ENCODE measurements at places on chromosomes 3 and 15. TPM values are rescaled to one million over a fixed set of nuclear protein-coding genes. Genes with fewer than 3 reads are reported as not detected.

- no peak for DNase-seq
These were observed 39.6 kb downstream of the CLDN11 start for GRCh38 chr3:170458285-170458684.

ARHGEF3 gene
- total RNA-seq: 16.1 TPM

- DNase-seq: no peak
These were observed 5.8 kb upstream of the MYO5C start for GRCh38 chr15:52301265-52301847.

DNA sequence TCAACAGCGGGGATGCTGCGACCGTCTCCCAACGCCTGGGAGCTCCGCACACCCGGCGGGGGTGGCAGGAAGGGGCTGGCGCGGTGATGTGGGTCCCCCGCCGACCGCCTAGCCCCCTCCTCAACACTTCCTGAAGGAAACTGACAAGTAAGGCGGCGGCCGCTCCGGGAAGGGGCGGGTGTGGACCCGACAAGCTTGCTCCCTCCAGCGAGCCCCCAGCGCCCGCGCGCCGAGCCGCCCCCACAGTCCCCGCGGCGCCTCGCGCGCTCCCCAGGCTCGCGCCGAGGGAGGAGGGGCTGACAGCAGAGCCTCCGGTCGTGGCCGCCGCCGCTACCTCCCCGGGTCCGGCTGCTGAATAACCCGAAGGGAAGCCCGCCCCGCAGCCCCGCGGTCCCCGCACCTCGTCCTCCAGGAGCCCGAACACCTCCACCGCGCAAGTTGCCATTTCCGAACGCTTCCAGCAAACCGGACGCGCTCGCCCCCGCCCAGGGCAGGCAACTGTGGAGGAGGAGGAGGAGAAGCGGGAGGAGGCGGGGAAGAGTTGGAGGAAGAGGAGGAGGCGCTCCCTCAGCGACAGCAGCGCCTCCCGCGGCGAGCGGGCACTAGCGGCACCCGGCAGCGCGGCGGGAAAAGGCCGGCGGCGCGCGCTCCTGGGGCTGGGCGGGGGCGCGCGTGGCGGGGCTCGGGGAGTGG, at the start of gene NEDD4:
TSS of gene NEDD4 (minus strand) at position 502 of the 693 bp plus-strand sequence. CDS start at position 445, 57 bp downstream.
- DNase-seq: peak; percentile 82

GRCh38 chr15:64982472-64982871, 7.2 kb downstream of the SPG21 start:
- DNase-seq: no peak

DNA sequence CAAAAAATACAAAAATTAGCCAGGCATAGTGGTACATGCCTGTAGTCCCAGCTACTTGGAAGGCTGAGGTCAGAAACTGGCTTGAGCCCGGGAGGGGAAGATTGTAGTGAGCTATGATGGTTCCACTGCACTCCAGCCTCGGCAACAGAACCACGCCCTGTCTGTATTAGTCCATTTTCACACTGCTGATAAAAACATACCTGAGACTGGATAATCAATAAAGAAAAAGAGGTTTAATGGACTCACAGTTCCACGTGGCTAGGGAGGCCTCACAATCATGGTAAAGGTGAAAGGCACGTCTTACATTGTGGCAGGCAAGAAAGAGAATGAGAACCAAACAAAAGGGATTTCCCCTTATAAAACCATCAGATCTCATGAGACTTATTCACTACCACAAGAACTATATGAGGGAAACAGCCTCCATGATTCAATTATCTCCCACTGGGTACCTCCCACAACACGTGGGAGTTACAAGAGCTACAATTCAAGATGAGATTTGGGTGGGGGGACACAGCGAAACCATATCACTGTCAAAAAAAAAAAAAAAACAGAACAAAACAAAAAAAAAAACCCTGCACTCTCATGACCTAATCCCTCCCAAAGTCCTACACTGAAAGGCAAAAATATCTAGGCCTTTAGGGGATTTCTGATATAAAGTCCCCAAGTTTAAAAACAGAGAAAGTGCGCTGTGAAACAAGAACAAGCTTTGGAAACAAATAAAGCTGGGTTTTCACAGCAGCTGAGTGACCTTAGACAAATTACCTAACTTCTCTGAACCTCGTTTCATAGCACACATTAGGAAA, 224.7 kb downstream of the IGSF11 start:
- DNase-seq: no peak

GRCh38 chr3:120048355-120049041, 45.7 kb downstream of the GSK3B start:
- no peak for DNase-seq

GRCh38 chr15:56831467-56832005, 86.9 kb upstream of the TCF12 start:
- DNase-seq: no peak

GRCh38 chr3:52176180-52176752, 21.7 kb upstream of the ALAS1 start:
- DNase-seq: no peak

DNA sequence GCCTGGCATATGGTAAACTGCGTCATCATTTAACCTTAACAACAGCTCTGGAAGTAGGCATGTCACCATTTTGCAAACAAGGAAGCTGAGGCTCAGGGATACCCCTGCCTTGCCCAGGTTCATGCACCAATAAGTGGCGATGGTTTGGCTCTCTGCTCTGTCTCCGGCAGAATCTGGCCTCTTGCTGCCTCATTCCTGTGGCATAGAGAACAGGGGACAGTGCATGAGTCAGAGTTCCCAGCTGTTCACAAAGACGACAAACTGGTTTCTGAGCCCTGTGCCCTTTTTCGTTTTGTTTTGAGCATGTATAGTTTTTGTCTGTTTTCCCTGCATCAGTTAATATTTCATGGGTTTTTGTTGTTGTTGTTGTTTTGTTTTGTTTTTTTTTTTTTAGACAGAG, 236.8 kb downstream of the OPA1 start:
- DNase-seq: no peak
